ENCODE measurements at places on chromosomes 12 and 14.

GRCh38 chr14:69877492-69877891 lies 1.7 kb upstream of the SMOC1 start:
- peak; percentile 30 for DNase-seq

DNA sequence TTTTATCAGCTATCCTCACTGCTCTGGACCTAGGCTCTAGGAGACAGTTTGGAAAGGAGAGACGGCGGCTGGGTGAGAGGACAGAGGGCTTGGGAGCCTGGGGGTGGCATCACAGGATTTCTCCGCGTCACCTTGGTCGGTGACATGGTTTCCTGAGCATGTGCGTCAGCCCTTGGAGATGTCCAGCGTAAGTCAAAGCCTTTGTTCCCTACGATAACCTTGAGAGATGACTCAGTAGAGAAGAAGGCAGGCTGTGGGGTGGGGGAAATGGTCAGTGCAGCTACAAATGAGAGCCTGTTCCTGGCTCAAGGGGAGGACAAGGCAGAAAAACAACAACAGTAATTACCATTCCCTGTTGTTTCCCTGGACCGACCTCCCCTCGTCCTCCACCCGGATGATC lies 90.2 kb upstream of the TBX3 start:
- DNase-seq, result peak; percentile 80

DNA sequence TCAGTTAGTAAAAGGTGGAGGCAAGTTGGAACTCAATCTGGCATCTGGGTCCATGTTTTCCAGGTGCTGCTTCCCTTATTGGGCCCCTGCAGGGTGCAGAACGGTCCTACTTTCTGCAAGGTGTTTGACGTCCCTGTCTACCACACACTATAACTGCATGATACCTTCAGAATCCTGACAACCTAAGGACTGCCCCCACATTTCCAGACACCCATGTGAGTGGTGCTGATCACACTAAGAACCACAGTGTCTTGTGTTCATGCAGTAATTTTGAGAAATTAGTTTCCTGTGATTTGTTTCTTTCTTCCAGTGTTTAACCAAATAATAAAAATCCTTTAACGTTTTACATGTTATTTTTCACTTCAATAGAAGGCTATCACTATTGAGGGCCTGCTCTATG lies 121.1 kb upstream of the MDM1 start:
- DNase-seq, result no peak

DNA sequence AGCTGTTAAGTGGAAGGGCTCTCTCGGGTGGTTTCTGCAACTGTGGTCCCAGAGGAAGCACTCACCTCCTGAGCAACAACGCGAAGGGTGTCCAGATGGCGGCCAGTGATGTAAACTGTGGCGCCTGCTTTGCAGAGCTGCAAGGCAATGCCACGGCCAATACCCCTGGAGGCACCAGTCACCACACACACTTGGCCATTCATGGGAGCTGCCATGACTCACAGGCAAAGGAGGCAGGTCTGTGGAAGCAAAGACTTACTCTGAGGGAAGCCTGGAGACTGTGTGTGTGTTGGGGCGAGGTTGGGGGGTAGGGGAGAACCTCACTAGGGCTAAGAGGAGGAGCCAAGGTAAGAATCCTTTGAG lies 707 bp downstream of the DHRS1 start:
- DNase-seq, result peak; percentile 35

DNA sequence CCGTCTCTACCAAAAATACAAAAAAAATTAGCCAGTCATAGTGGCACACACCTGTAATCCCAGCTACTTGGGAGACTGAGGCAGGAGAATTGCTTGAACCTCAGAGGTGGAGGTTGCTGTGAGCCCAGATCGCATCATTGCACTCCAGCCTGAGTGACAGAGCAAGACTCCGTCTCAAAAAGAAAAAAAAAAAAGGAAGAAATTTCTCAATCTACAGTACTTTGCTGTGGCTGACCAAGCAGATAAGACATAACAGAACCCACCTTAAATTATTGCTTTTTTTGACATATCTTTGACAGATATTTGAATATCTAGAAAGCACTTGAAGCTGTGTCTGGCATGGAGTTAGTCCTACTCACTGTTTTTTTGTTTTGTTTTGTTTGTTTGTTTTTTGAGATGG lies 34.9 kb upstream of the HNF1A start:
- DNase-seq, result no peak

DNA sequence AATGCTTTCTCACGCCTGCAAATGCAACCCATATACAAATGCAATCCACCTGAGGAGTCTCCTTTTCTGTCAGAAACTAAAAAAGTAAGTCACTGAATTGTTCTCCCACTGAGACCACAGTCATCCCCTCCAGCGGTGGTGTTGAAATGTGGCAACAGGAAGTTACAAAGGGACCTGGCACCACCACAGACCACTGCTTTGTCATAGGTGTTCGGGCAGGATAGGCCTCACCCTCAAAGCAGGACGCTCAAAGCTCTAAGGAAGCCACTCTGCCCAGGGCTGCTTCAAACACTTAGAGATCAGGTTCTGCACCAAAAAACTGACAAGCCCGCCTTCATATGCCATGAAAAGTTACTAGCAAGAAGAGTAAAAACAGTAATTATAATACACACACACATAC lies 11.3 kb downstream of the PHLDA1 start:
- DNase-seq, result peak; percentile 69

DNA sequence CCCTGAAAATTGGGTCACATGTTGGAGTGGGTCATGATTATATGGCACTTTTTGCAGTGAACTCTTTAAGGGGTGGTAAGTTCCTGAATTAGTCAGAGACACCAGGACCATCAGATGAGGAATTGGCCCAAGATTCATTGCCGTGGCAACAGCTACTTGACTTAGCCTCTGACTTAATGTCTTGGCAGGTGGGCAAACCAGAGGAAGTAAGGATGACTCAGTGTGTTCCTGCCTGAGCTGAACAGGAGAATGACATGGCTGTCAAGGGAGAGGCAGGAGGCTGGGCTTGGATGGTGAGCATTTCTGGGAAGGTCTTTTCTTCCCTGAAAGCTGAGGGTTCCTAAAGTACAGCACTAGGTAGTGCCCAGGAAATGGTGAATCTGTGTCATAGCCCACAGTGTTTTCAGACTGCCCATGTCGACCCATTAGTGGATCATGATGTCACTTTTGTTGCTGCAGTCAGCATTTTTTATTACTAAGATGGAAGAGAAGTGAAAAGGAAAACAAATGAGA lies 170.1 kb upstream of the PWP1 start:
- DNase-seq, result peak; percentile 74

- peak; percentile 63 for DNase-seq
These were observed 102.2 kb downstream of the TMX1 start for GRCh38 chr14:51342226-51342625.

DNA sequence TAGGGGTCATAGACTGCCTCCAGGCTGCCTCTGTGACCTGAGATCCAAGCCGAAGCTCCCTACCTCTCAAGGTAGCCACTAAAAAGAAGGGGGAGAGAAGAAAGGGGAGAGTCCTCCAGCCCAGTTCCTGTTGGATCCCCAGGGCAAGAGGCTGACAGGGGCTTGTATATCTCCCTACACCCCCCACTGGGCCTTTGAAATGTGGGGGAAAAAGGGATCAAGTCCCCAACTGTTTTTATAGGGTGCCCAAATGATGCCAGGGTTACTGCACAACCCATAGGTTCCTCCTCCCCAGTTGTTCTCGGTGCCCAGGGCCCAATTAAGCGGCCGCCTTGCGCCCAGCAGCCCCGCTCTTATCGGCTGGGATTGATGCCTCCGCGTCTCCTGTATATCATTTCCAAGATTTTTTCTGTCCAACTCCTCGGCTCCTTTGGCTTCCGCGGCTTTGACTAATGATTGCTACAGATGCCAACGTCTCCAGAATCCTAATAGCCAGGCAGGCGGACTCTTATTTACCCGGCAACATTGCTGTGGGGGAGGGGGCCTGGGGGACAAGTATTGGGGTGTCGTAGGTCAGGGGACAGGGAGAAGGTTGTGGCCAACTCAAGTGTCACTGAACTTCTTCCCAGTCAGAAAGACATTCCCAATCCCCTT lies 7.6 kb upstream of the HOXC4 start:
- no peak for DNase-seq

- peak; percentile 68 for DNase-seq
These were observed 103.3 kb upstream of the PMCH start for GRCh38 chr12:102300824-102301461.

DNA sequence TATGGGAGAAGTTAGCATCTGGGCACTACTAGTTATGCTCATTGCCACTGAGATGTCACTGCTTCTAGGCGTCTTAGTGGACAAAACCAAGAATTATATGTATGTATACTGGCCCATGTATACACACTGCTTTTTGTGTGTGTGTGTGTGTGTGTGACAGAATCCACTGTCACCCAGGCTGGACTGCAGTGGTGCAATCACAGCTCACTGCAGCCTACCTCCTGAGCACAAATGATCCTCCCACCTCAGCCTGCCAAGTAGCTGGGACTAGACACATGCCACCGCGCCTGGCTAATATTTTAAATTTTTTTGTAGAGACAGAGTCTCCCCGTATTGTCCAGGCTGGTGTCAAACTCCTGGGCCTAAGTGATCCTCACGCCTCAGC lies 25.2 kb downstream of the LIMA1 start:
- no peak for DNase-seq

DNA sequence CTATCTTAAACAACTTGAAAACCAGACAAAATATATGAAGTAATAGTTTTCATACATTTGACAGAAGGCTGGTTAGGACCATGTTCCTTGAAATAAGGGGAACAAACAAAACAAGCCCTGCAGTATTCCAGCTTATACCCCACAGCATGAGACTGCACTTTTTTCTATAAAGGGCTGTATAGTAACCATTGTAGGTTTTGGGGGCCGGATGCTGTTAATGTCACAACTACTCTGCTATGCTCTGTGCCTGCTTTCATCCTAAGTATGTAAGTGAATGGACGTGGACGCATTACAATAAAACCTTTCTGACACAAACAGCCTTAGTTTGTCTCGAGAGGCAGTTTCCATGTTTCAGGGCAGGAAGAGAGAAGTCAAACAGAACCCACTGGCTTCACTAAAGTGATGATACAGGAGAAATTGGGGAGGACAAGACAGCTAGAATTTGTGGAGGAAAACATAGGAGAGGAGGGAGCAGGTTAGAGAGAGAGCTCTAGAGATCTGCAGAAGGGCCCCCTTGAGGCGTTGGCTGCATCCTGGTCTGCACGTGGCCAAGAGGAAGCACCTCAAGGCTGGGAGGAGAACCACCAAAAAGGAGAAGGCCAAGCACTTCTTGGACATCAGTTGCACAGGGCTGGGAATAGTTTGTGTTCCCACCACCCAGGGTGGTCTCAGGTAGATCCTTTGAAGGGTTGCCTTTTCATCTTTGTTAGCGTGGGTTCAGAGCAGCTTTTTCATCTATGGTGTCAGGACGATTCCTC lies 63.7 kb downstream of the TRAF3 start:
- DNase-seq, result no peak

GRCh38 chr12:55001198-55001868 lies 16.8 kb upstream of the TESPA1 start:
- no peak for DNase-seq

GRCh38 chr12:77953528-77954205 lies 123.0 kb downstream of the NAV3 start:
- DNase-seq, result no peak

GRCh38 chr12:21054334-21054733 lies 76.7 kb upstream of the SLCO1B1 start:
- no peak for DNase-seq

- peak; percentile 92 for DNase-seq
These were observed 19.6 kb upstream of the LRP1-AS start for GRCh38 chr12:57166971-57167371.

DNA sequence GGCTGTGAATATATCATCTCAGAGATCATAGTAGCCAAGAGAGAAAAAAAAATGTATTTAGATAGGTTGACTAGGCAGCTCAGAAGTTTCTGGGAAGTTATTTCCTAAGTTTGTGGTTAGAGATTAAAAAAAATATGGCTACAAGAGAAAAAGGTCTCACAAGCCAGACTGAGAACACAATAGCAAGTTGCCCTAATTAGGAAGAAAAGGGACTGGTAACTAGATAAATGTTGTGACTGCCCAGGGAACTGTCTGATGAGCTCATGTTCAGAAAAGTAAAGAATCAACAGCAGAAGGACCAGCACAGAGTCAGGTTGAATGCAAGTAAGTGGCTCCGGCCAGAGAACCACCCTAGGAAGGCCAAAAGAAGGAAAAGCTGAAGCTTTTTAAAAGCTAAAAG lies 256.6 kb downstream of the PRKD1 start:
- peak; percentile 81 for DNase-seq

- DNase-seq, result no peak
These were observed 15.8 kb upstream of the KRT7 start for GRCh38 chr12:52217223-52217622.

DNA sequence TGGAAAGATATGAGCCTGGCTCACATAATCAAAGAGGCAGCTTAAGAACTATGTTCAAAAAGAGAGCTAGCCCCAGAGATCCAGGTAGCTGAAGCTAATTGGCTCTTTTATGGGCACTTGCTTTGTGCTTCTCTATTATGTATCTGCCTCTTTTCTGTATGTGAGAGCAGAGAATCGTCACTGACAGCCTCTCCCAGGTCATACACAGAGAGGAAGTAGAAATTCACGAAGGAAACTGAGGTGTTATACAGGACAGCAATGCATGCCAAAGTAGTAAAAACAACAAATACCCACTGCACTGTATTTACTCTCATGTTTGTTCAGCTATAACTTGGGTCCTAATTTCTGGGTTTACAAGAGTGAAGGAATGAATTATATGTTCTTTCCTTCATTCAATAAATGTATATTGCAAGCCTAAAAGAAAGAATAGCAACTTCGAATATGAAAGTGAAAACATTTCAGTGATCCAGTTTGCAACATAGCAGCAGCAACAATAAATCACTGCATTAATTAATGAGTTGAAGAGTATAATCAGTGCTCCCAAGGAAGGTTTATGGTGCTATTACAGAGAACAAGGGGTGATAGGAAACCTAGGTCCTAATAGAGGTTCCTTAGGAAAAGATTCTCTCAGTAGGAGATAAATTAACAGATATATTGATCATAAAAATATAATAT lies 47.1 kb upstream of the ATXN7L3B start:
- no peak for DNase-seq

GRCh38 chr14:96261053-96261452 lies 5.0 kb downstream of the BDKRB1 start:
- no peak for DNase-seq

- peak; percentile 54 for DNase-seq
These were observed 92.7 kb downstream of the MED13L start for GRCh38 chr12:116184763-116185162.

DNA sequence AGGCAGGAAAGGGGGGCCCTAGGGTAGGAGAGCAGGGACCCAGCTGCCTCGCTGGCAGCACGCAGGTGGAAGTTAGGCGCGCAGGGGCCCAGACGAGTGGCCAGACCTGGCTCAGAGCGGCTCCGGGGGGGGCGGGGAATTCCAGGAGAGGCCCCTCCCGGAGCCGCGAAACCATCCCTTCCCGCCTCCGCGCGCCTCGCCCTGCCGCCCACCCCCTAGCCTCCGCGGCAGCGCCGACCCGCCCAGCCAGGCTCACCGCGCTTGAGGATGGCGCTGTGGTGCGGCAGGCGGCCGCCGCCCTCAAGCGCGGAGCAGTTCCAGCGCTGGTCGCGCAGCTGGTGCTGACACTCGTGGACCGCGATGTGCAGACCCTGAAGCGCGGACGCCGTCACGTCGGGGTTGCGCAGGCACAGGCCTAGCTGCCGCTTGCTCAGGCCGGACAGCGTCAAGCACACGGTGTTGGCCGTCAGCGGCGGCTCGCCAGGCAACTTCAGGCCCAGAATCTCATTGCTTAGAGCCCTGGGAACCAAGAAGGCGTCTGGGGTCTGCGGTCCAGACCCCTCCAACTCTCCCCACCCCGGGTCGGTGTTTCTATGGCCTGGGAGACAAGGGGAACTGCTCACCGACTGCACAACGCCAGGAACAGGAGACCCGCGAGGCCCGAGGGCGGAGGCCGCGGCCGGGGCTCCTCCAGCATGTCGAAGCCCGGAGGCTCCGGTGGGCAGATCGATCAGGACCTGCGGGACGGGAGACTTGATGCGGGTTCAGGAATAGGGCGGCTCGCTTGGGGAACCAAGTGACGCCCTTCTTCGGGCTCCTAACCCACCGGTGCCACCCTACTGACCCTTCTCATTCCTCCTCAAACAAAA lies 1.5 kb downstream of the WNT10B start:
- DNase-seq, result no peak
